Fibroblast of lung (primary cell): ENCODE measurements at places on chromosomes 7 and 10. TPM values are rescaled to one million over a fixed set of nuclear protein-coding genes. Genes with fewer than 3 reads are reported as not detected.

- DNase-seq: no peak
These were observed 185.9 kb upstream of the ASAH2 start for GRCh38 chr10:50437248-50437647.

DNA sequence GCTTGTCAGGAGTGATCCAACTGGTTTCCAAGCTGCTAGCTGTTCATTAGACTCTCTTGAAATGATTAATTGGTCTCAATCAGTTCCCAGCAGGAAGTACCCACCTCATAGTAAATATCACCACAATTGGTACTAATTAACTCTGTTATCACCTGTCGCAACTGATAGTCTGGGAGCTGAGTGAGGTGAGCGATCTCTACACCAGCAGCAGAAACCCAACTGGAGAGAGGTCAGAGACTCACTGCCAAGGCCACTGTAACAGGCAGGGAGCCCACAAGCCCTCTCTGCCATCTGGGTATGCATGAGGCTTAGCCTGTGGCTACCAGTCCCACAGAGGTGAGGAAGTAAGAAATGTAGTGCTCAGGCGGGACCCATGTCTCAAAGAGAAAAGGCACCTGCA lies 245.5 kb downstream of the DYNC1I1 start:
- no peak for DNase-seq

DNA sequence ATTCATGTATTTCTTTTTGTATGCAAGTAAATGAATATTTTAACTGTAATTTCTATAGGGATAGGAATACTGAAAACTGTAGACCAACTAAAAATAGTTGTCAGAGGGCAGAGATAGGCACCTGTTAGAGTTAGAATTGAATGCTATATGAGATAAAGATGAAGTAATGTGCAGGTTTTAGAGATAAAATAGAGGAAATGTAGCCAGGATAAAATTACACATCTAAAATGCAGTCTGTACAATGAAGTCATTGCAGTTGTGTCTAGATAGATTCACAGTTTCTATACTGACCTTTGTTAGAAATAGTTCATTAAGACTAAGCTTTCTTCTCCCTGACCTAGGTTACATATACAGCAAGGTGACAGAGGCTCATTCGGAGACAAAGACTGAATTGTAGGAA lies 46.2 kb downstream of the SMNDC1 start:
- DNase-seq: no peak

DNA sequence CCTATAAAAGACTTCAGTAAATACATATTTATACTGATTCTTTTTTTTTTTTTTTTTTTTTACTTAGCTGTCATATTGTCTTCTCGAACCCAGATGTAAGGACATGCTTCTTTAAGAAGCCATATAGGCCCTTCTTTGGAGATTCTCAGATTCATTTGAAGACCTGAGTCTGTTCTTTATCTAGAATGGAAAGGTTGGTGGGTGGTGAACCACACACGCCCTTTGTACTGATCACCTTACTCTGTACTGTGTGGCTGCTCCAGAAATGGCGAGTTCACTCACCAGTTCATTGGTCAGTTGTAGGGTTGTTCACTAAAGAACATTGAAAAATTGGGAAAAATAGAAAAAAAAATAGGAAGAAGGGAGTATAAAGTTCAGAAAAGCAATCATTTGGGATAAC lies 32.5 kb downstream of the LANCL2 start:
- DNase-seq: no peak

- no peak for DNase-seq
These were observed 5.2 kb downstream of the ADAP1 start for GRCh38 chr7:949021-949934.

GRCh38 chr7:92313055-92313454 lies 67.3 kb downstream of the ANKIB1 start:
- DNase-seq: no peak

- DNase-seq: no peak
These were observed 63.0 kb upstream of the EGFR start for GRCh38 chr7:54955696-54956420.

GRCh38 chr7:98205162-98205845 lies 5.9 kb upstream of the BHLHA15 start:
- no peak for DNase-seq

GRCh38 chr10:2205406-2205805 lies 468.1 kb upstream of the ADARB2 start:
- DNase-seq: no peak

The HOXA6 gene
- 3.6 and 4.4 TPM in 2 replicates for total RNA-seq

The CRPPA gene
- total RNA-seq: 1.0 and 1.5 TPM in 2 replicates

The ZNF804B gene
- total RNA-seq: not detected in 2 replicates
